ENCODE measurements at places on chromosomes 5 and 9.
A peak's percentile ranks its signal among the peaks of the same experiment; 100 is the strongest.

DNA sequence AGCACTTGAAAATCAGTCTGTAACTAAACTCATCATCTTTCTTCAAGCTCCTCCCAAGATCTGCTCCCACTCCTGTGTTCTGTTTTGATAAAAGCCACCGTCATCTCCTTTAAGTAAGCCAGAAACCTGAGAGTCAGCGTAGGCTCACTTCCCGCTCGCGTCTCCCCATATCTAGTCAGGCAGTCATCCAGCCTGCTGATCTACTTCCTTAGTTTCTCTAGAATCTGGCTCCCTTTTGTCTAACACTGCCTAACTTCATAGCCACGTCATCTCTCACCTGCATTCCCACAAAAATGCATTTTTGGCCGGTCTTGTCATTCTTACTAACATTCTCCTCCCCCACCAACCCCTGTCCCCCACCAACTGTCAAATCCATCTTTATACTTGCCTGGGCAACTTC lies 3.0 kb upstream of the TJP2 start:
- peak; percentile 68 for DNase-seq

GRCh38 chr9:93143830-93144530 lies 9.9 kb upstream of the NINJ1 start:
- DNase-seq = peak; percentile 76

DNA sequence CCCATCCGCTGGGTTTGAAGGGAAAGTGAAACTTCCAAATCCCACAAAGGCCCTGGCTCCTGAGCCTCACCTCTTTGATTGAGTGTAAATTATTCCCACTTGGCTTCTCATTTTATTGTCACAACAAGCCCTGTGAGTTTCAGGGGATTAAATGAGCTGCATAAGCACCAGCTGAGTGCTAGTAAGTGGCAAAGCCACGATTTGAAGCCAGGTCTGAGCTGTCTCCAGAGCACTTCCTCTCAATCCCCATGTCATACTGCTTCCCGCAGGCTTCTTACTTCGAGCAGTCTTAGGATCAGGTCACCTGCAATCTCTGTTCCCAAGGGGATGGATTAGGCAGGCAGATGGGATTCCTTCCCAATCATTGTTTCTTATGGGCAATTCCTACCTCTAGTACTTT lies 18.0 kb downstream of the RPS14 start:
- no peak for DNase-seq

- DNase-seq = no peak
These were observed 106.4 kb downstream of the ZSWIM6 start for GRCh38 chr5:61438298-61438970.

DNA sequence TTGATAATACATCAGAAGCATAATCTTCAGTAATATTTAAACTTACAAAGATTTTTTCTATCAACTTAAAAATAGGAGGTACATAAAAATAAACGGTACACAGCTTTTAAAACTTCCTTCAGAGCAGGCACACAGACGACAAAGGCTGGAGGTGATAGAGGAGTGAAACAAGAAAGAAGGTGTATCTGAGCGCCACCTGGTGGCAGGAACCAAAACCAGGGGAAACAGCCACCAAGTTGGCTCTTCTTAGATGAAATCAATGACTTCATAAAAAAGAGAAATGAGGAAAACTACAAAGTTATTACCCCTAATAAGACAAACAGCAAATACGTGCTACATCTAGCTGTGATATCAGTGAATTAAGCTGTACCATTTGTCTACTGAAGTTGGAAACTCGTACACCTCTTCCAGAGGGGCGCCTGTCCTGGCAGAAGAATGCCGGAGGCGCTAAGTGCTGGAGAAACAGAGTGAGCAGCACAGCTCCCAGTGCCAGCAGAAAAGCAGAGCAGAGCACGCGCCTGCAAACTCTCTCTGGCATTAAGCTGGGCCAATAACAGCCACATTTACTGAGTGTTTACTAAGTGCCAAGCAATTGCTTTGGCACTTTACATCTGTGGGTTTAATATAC lies 85.9 kb downstream of the SETX start:
- peak; percentile 72 for DNase-seq

DNA sequence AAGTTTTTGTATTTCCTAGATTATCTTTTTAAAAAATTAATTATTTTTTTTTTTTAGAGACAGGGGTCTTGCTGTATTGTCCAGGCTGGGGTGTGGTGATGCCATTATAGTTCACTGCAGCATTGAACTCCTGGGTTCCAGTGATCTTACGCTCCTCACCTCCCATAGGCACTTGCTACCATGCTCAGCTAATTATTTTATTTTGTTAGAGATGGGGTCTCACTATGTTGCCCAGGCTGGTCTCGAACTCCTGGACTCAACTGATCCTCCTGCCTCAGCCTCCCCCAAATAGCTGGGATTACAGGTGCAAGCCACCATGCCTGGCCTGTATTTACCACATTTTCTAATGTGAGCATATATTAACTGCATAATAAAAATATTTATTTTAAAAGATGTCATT lies 274.5 kb downstream of the RFX3 start:
- no peak for DNase-seq

DNA sequence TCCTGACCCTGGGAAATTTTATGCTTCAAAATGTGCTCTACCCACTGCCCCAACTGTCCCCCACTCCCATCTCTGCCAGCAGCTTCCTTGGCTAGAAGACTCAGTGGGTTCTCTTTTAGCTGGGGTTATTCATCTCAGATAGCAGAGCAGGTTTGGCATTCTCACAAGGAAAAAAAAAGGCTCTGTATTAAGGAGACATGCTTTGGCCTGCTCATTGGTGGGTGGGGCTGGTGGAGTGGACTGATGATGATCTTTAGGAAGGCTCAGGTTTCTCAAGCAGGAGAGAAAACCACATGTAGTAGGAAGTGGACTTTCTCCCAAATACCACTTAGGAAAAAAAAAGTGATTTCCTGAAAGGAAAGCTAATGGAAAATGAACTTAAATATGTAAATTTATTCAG lies 279.2 kb upstream of the ZNF462 start:
- peak; percentile 39 for DNase-seq

DNA sequence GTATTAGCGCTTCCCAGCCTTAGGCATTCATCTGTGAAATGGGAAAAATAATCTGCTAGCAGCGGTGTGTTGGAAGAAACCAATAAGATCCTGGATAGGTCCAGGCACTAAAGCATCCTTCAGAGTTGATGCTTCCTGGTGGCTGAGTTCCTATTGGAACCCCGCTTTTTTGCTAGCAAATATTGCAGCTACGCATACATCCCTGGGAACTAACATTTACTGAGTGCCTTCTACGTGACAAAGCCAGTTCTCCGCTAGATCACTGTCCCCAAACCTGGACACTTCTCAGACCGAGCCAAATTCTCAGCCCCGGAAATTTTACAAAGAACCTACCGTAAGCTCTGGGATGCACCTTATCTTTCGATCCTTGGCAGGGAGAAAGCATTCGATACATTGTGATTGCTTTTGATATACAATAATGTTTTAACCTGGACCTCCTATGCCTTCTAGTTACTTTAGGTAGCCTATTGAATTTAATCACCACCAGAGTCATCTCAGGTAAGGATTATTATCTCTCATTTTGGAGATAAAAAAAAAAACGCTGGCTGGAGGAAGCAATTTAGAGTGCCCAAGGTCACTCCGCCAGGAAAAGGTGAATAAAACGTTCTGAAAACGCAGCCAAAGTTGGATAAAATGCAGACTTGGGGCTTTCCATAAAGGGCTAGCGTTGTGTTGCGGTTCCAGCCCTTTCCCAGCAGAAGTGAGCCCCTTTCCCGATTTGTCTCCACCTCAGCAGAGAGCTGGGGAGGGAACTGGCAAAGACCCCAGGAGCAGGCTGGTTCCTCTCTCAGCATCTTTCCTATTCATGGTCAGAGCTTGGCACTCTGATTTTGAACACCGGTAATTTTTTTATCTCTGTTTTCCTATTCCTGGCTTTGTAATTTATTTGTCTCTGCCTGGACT lies 2.6 kb upstream of the MSX2 start:
- no peak for DNase-seq

DNA sequence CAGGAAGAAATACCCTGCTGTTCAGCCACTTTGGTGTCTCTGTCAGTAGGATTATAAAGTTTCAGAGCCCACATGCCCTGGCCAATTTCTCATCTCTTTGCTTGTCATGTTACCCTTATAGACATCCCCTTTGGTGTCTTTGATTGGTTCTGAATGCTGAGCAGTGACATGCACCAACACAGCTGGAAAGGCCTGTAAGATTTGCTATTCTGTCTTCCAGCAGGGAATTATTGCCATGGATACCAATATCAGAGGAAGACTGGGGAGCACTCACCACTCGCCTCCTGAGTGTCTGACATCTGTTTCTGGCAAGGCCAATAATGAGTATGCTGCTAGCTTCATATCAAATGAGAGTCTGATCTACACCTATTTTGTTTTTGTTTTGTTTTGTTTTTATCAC lies 34.4 kb downstream of the RAB3C start:
- DNase-seq = no peak

- no peak for DNase-seq
These were observed 9.8 kb upstream of the CTSL start for GRCh38 chr9:87716141-87716540.

GRCh38 chr5:68086857-68087256 lies 128.7 kb upstream of the PIK3R1 start:
- no peak for DNase-seq

- DNase-seq = no peak
These were observed 62.4 kb downstream of the GRIA1 start for GRCh38 chr5:153552886-153553285.

DNA sequence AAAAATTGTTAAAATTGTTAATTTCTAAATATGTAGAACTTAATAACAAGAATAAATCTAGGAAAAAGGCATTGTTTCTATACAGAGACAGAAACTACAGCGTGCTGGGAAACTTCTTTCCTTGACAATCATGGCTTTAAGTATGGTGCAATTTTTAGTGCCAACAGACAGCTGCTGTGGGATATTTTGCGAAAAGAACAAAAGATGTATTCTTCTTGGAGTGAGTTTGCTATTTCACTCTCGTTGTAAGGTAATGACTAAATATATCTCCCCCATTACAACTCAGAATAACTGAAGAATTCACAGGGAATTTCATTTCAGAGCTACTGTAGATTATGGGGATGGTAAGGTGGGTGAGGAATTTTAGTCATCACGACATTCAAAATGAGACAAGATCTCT lies 2055.0 kb upstream of the ACO1 start:
- no peak for DNase-seq

DNA sequence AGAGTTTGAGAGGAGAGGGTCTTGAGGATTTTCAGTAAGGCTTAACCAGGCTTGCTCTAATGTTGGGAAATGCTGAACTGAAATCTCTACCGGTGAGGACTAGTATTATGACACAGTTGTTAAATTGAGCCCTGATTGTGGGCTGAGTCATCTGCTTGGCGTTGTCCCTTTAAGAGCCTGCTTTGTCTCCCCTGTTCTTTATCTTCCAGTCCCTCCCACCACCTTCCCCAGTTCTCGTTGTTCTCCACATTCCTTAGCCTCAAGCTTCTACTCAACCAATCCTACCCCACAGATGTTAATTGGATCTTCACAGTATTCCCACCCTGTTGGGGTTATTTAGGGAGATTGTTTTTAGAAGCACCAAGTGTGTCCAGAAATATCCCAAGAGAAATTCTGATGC lies 57.6 kb downstream of the ANKRD55 start:
- DNase-seq = no peak

DNA sequence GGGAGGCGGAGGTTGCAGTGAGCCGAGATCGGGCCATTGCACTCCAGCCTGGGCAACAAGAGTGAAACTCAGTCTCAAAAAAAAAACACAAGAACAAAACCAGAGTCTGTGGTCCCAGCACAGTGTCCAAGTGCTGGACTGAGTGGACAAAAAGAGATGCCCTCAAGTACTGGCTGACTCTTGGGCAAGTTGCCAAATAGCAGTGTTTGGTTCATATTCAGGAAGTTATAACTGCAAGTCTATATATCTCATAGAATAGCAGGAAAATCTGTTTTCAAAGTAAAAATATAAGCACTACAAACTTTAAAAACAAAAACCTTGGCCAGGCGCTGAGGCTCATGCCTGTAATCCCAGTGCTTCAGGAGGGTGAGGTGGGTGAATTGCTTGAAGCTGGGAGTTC lies 7.3 kb downstream of the HABP4 start:
- DNase-seq = no peak

GRCh38 chr9:70392189-70392588 lies 22.3 kb downstream of the KLF9 start:
- no peak for DNase-seq

DNA sequence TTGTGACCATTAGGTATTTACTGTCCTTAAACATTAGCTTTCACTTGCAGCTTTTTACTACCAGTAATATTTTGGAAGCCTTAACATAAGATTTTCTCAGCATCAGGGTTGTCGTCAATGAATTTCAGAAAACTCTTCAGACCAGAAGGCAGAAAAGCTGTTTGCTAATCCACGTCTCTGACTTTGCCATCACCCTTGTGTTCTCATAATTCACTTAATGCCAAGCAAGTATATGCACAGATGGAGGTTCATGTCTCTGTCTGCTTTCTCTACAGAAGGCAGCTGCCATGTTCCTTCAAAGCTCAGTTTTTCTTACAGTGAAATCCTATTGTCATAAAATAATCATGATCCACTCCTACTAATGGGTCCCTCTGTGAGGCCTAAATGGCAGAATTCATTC lies 37.7 kb upstream of the LRRC19 start:
- DNase-seq = no peak

DNA sequence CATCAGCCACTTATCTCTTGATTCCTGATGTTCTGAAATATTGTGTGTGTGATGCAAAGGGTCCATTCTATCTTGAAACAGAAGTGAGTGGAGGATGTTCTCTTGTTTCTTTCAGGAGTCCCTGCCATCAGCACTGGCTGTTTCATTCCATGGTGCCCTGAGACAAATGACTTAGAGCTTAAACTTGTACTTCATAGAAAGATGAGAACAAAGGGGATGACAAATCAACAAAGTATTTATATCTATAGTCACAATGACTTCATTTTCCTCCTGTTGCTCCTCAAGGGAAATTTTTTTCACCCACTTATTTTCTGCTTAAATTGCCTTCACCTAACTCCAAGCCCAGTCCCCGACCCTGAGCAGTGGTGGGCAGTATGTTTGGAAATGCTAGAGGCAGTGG lies 171.6 kb downstream of the TARS1 start:
- no peak for DNase-seq

GRCh38 chr5:2003690-2004365 lies 121.1 kb upstream of the IRX4 start:
- DNase-seq = peak; percentile 2

- peak; percentile 33 for DNase-seq
These were observed 60.7 kb downstream of the COL27A1 start for GRCh38 chr9:114216081-114216480.

DNA sequence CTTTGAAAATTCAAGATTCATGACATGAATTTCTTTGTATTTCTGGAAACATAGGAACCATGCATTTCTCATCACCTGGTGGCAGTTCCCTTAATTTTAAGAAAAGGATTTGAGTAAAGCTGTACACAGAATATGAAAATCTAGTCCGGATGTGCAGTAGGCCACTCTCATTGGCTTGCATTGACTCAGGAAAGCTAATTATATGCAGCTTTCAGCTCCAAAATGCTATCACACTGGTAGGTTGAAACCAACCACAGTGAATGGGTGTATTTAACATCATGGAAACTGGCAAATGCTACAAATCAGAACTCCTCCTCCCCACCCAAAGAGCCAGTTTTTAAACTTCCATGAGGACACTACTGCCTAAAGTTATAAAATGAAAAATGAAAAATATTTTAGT lies 161.6 kb upstream of the FBXL17 start:
- no peak for DNase-seq
